ENCODE measurements at places on chromosomes 1 and 21. TPM values are rescaled to one million over a fixed set of nuclear protein-coding genes. Genes with fewer than 3 reads are reported as not detected.

DNA sequence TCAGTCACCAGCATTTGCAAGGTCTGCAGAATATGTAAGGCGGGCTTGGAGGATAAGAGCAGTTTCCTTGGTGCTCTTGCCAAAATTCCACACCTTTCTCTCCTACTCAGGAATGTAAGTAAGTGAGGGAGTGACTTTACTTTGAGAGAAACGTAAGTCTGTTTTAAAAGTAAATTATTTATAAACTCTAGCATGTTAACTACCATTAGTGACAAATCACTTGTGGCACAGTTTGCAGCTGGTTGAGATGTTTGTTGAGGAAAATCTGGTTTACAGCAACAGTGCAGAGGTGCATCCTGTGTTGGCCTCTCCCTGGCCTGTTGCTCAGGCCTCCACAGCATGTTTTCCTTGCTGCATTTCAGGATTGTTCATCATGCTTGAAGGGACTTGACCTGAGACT, 8.5 kb downstream of the CGN start:
- no peak overlapping the region for H3K4me3 ChIP-seq
- peaks cover under 1% of the 10 kb centered on the region for H3K4me1 ChIP-seq
- H3K27me3 ChIP-seq = peaks cover 2% of the 10 kb centered on the region
- no peak for DNase-seq
- H3K27ac ChIP-seq = no peak overlapping the region
- H3K36me3 ChIP-seq = peaks cover 29% of the 10 kb centered on the region

DNA sequence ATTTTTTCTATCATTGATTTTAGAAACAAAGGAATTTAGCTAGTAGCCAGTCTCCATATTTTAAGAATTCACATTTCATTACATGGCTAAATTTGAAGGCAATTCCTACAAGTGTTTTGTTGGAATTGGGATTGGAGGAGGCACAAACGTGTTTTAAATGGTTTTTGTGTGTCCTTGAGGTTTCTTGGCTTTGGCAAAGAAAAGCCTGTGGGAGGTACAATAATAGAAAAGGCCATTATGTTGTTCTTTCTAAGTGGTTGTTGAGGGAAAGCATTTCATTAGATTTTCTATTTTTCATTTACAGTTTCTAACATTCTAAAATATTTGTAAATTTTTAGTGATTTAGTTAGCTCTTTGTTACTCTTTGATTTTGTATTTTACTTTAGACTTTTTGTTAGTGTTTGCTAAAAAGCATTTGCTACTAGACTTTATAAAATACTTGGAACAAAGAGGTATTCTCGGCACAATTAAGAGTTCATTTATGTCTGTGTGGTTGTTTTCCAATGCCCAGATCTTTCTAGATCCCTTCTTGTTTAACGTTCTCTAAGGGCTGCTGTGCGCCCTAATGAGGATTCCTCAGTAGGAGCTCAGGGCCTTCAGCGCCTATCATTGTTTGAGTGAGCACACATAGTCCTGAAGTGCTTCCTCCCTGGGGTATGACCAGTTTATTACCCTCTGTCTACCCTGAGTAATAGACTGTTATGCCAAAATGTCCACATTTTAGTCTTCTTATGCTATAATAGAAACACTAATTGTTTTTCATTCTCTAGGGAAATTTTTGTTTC, 70.0 kb upstream of the KIAA1614 start:
- peaks cover 5% of the 10 kb centered on the region for H3K36me3 ChIP-seq
- H3K4me3 ChIP-seq = no peak overlapping the region
- peak overlapping the region; percentile 71 for H3K27ac ChIP-seq
- DNase-seq = no peak

DNA sequence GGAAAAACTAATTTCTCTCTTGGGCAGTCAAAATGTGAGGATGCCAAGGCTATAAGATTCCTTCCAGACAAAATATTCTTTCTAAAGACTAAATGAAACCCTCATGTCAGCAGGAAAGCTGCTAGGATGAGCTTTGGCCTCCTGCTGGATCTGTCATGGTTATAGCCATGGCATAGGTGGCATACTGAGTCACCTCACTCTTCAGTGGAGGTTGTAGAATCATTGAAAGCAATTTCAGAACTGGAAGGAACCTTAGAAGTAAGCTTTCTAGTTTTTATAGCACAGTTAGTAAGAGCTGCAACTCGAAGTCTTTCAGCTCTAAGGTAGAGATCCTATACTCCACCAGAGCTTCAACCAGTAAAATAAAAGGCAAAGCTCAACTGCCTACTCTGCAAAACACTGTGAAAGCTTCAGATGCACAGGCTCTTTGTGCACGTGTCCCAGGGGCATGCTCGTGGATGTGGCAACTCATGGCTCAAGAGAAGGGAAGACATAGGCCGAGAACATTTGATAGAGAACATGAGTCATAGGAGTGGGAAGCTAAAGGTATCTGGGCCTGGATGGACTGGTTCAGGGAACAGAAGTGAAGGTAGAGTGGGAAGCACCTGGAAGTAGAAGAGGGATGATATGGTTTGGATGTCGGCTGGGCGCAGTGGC, 5.8 kb downstream of the AVPR1B start:
- H3K4me3 ChIP-seq = no peak overlapping the region
- peaks cover 2% of the 10 kb centered on the region for H3K4me1 ChIP-seq
- peaks cover 1% of the 10 kb centered on the region for H3K27me3 ChIP-seq
- H3K27ac ChIP-seq = no peak overlapping the region
- no peaks in the 10 kb centered on the region for H3K36me3 ChIP-seq

TNFAIP8L2 gene
- 1.6 TPM for total RNA-seq

CTBS gene
- 6.1 TPM for total RNA-seq

Measured in endothelial cell (in vitro differentiated cells).